Dorsolateral prefrontal cortex (tissue), 122 donors: ENCODE measurements at places on chromosomes 16 and 17.

DNA sequence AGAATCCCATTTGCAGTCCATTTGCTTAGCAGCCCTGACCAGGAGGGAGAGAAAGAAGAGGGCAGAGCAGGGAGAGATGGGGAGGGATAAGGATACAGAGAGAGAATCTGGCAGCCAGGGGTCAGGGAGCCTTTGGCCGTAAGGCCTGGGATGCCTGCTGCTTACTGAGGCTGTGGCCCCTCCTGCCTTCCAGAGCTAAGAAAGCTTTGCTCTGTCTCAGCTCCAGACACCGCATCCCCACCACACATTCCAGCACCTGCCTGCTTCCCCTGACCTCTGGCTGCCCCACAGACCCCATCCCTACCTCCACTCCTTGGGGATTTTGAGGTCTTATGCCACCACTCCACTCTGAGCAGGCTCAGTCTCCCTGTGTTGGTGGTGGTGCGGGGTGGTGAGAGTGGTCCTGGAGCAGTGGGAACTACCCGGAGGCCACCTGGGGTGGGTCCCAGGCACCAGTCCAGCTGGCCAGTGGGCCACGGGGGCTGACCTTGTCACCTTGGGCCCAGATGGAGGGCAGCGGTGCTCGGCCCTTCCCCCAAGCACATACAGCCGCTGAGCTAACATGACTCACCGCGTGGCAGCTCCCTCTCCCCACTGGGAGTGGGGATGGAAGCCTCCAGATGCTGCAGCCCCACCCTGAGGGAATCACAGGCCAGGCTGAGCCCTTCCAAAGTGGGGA is 58.3 kb downstream of the RAI1 start:
- DNase-seq, result peak; percentile 78

- no peak for DNase-seq
Observed at GRCh38 chr16:27237219-27238015, 31.2 kb downstream of the NSMCE1 start.

GRCh38 chr17:41894791-41895331 is 23.9 kb downstream of the ACLY start:
- no peak for DNase-seq

- DNase-seq, result no peak
Observed at GRCh38 chr17:35765756-35766488, 5.2 kb downstream of the C17orf50 start.

GRCh38 chr16:3612510-3613466 is 1.4 kb upstream of the SLX4 start:
- no peak for DNase-seq

DNA sequence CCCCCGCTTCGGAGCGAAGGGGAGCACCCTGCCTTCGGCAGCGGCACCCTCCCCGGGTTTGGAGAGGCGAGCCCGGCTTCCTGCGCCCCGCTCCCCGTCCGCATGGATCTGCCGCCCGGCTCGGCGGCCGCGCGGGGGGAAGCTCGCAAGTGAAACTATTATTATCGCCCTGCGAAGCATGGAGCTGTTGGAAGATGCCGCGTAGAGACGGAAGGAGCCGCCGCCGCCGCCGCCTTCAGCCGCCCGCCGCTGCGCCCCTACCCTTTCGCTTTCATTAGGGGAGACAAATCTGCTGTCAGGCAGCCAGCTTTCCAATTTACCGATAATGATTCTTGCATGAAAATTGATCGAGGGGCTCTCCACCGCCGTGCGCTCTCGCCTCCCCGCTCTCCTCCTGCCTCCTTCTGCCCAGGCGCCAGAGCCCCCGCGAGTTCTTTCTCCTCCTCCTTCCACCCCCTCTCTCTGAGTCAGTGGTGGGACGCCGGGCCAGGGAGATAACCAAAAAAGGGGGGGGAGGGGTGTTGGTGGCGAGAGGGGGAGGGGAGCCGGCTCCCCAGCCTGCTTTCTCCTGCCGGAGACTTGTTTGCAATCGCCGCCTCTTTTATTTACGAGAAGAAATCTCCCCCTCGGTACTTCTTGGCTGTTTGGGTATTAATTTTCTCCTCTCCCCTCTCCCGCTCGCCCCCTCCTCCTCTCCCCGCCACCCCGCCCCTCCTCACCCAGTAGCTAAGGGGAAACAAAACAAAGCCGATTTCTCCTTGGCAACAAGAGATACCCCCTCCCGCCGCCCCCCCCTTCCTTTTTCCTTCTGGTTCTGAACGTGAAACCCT is 58.0 kb upstream of the GSE1 start:
- DNase-seq, result peak; percentile 62

DNA sequence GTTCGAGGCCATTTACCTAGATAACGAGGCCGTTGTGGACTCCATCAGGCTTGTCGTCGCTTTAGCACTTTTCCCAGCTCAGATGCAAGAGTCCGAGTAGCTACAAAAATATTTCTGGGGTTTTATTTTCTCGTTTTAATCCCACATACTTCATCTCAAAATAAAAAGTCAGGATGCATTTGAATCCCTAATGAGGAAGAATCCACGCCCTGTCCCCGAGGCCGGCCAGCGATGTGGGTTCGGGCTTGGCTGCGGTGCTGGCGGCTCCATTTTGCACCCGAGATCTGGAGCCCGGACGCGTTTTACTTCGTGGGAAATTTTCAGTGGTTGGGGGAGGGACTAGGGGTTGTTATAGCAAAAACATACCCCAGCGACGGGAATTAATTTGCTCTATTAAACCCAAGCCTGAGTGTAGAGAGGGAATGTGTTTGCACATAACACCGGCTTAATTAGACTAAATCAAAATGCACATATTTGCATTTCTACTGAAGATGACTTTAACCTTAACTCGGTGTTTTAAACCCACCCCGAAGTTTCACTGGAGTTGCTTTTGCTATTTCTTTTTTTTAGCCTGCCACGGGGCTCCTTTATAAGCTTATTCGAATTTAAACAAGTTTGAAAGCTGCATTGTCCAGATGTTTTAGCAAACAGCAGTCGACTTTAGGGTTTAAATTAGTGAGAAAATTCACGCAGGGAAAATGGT is 4.8 kb downstream of the IRX5 start:
- DNase-seq, result no peak

DNA sequence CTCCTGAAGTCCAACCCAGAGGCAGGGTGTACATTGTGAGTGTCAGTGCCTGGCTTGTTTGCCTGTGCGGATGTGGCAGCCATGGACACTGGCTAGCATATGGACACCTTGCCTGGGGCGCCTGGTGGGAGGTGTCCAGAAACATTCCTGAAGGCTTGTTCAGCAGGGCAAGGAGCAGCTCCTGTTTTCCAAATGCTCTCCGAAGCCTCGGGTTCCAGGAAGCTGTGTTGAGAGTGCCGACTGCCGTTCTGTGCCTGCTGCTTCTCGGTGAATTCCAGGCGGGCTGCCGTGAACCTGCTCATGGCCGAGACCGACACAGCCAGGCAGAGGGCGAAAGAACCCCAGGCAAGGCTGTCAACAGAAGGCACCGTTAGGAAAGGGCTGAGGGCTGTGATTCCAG is 10.9 kb upstream of the DHRS7C start:
- no peak for DNase-seq

- no peak for DNase-seq
Observed at GRCh38 chr16:80656711-80657150, 115.9 kb downstream of the DYNLRB2 start.

DNA sequence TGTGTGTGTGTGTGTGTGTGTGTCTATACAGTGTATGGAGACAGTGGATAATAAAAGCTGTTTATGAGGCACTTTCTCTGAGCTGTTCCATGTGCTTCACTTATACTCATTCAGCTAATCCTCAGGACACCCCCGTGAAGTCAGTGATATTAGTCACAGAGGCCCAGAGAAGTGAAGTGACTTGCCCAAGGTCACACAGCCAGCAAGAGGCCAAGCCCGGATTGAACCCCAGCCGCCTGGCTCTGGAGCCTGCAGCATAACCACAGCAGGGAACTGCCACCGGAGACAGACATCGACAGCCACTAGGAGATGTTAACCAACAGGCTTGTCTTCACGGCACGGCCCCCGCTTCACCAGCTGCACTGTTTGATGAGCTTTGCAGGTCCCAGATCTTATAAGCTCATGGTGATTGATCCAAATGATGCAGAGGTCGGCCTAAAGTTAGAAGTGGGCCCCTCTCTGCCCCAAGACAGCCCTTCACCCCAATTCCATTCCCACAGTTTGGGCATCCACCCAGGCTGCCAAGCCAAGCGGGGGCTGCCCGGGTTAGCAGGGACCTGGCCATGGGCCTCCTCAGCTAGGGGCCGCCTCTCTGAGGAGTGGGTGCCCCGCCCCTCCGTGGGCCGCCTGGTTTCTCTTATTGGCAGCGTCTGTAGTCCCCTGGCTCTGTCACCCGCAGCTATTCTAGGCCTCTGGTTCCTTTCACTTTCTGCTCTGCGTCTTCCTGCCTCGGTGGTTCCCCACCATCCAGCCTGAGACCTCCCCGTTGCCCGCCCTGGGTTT is 30.9 kb downstream of the SOCS1 start:
- DNase-seq, result no peak

DNA sequence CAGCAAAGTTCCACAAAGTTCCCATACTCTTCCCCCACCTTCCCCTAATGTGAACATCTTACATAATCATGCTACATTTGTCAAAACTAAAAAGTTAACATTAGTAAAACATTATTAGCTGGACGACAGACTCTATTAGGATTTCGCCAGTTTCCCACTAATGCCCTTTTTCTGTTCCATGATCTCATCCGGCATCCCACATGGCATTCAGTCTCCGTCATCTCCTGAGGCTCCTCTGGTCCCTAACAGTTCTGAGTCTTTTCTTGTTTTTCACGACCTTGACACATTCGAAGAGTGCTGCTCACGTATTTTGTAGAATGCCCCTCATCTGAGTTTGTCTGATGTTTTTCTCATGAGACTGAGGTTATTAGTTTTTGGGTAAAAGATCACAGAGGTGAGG is 8.8 kb upstream of the MPRIP start:
- DNase-seq, result no peak
